ENCODE measurements at places on chromosomes 13 and 19.

DNA sequence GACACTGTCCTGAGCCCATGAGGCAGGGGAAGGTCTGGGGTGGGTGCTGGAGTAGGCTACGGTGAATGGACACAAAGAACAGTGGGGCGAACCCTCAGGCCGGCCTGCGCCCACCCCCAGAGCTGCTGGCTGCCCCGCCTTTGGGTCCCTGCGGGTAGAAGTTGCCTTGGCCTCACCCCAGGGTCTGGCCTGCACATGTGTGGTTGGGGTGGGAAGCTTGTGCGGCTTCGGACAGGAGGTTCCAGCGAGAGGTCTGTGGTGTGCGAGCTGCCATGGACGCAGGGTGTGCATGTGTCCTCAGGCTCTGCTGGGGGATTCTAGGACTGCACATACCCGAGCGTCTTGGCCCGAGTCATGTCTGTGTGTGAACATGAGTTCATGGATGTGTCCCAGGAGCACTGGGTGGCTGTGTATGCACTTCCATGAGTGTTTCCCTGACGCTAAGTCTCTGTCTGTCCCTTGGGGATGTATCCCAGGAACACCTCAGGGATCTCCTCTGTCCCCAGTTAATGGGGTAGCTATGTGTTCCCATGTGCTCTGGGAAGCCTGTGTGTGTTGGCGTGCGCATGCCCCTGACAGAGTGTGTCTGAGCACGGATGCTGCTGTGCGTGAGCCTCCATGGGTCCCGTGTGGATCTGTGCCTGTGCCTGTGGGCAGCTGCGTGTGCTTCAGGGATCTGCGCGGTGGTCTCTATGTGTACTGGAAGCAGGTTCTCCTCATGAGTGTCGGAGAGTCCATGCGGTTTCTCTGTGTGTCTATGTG lies 20.8 kb upstream of the POU2F2 start:
- no peak for DNase-seq

DNA sequence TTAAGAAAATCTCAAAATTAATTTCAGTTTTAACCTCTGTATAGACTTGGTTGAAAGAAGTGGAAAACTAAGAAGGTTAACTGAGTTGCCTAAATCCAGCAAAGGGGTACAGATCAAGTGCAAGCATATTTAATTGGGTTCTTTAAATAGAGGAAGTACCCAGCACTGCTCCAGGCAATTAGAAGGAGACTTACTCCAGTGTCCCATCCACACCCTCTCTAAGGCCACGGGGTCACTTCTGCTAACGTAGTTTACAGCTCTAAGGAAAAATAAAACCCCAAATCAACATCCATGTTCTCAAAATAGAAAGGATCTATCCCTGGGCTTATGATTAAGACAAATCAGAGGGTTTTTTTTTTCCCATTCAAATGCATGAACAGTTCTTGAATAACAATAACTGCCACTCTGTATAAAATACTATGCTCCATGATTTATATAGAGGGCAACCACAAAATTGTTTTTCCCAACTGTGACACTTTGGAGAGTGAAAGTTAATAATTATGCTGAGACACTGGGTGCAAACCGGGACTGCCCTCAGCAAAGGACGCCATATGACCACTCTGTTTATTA lies 4.6 kb downstream of the FRY start:
- peak; percentile 65 for DNase-seq

- no peak for DNase-seq
Observed at GRCh38 chr13:91058066-91058465, 289.4 kb upstream of the MIR17HG start.

- no peak for DNase-seq
Observed at GRCh38 chr19:51607077-51607476, 23.1 kb downstream of the SIGLEC5 start.

DNA sequence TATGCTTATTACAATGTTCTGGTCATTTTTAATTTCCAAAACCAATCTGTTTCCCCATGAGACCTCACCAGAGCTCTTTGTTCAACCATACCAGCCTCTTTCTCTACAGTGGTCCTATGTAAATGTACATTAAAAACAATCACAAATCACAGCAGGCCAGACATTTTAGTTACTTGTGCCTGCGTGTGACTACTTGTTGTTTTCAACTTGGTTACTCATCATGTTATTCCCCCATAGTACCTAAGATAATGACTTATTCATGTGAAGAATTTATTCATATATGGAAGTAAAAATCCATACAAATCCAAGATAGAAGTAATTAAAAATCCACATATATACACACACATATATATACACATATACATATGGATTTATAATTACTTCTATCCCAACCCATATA lies 379.6 kb downstream of the SLITRK6 start:
- DNase-seq: no peak

DNA sequence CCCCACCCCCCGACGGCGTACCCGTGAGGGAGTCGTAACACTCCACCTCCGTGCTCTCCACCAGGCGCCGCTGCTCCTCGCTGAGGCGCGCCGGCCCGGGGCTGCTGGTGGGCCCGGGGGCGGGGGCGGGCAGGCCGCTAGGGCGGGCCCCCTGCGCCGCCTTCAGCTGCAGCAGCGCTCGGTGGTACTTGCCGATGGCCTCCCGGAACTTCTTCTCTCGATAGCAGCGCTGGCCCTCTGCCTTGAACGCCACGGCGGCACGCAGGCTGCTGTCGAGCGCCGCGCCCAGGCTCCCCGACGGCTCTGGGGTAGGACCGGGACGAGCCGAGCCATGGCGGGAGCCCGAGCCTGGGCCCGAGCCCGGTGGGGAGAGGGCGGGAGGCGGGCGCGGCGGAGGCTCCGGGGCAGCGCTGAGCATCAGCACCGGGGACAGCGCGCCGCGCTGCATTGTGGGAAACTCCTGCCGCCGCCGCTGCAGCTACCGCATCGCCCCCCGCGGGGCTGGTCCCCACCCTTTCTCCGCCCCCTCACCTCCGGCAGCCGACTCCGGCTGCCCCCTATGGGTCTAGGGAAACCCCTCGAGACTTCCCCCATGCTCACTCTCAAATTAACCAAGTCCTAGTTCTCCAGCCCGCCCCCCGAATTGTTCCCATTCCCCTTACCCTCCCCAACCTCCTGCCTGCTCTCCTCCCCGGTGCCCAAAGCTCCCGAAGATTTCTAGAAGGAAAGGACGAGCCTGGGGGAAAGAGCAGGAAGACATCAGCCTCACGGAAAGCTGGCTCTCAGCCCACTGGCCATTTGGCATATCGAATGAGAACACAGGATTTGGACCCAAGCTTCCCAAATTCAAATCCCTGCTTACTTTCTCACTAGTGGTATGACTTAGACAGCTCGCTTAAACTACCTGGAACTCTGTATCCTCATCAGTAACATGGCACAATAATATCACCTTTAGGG lies at the start of gene TTC9B:
TSS of gene TTC9B (minus strand) at position 451 of the 957 bp plus-strand sequence. CDS start at position 448, 3 bp downstream.
- DNase-seq: peak; percentile 16

- no peak for DNase-seq
Observed at GRCh38 chr19:33464010-33464732, 57.4 kb downstream of the PEPD start.

- no peak for DNase-seq
Observed at GRCh38 chr13:48232420-48233045, 473 bp upstream of the ITM2B start.

DNA sequence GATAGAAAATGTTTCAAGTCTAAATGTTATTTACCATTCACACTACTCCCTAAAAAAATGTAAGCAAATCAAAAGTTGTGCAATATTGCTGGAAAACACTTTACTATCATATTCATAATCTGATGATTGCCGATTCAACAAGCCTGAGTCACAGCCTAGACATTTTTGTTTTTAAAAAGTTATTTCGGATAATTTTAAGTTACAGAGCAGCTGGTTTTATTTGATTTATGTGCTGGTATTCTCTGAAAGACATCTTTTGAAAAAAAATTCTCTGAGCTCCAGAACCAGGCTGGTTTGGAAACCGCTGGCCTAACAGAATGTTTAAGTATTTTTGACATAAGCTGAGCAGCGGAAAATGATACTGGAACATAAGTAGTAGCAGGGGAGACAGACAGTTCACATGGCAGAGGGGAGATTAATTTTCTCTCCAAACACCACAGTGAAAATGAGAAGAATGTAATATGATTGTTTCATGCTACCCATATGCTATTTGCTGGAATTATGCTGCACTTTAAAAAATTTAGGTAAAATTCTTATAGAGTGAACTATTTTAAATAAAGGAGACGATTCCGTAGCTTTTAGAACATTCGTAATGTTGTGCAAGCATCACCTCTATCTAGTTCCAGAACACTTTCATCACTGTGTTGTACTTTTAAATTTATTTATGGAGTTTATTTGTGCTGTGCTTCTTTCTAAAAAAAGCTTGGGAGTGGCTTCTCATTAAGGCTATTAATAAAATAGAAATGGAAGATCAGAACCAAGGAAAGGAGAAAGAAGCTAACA lies 36.1 kb downstream of the TBC1D4 start:
- no peak for DNase-seq

GRCh38 chr13:75220861-75221260 lies 261.1 kb downstream of the TBC1D4 start:
- DNase-seq: no peak

- no peak for DNase-seq
Observed at GRCh38 chr13:85586422-85586831, 212.8 kb downstream of the SLITRK6 start.

DNA sequence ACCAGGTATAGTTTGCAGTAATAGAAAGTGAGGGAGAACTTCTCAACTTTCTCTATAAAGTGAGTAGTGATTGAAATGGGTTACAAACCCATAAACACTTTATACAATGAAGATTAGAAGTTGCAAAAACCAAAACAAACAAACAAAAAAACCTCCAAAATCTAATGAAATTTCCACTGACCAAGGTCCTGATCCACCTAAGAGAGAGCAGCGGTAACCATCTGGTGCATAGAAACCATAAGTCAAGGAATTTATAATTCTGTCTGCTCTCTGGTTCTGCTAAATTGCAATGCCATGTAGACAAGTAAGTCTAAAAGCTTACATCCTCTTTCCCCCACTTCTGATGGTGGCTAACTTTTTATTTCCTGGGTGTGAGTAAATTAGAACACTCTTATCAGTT lies 463.4 kb downstream of the EFNB2 start:
- no peak for DNase-seq

- DNase-seq: no peak
Observed at GRCh38 chr19:46412650-46413261, 608 bp downstream of the CCDC8 start.

GRCh38 chr19:56690670-56691069 lies 19.1 kb upstream of the ZNF835 start:
- DNase-seq: no peak

DNA sequence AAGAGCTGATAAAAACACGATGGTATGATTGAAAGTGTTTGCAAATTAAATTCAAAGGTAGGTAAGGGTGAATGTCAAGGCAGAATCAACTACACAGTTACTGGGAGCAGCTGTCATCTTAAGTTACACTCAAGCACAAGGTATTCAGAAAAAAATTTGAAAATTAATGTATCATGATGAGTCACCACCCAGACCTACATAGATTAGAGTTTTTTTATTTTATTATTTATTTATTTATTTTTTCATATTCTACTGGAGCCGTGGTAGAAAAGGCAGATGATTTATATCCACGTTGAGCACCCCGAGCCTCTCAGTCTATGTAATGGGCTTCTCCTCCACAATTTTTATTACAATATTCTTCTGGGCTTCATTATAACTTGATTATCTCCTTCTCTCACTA lies 728.9 kb upstream of the ARGLU1 start:
- DNase-seq: no peak

GRCh38 chr19:2089001-2089711 lies 7.0 kb downstream of the MOB3A start:
- peak; percentile 30 for DNase-seq

DNA sequence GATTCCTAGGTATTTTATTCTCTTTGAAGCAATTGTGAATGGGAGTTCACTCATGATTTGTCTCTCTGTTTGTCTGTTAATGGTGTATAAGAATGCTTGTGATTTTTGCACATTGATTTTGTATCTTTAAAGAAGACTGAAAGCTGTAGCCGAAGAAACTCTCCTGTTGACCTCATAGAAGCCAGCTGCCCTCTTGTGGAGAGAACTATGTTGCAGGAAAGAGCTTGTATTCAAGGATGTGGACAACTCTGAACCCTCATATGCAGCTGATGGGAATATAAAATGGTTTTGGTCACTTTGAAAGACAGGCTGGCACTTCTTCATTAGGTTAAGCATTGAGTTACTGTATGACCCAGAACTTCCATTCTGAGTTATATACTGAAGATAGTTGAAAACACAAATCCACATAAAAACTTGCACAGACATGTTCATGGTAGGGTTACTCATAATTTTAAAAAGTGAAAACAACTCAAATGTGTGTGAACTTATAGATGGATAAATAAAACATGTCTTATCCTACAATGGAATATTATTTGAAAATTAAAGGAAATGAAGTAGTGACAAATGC lies 65.8 kb upstream of the SLITRK6 start:
- DNase-seq: no peak

GRCh38 chr13:30743319-30744055 lies 8.1 kb downstream of the ALOX5AP start:
- DNase-seq: peak; percentile 87

DNA sequence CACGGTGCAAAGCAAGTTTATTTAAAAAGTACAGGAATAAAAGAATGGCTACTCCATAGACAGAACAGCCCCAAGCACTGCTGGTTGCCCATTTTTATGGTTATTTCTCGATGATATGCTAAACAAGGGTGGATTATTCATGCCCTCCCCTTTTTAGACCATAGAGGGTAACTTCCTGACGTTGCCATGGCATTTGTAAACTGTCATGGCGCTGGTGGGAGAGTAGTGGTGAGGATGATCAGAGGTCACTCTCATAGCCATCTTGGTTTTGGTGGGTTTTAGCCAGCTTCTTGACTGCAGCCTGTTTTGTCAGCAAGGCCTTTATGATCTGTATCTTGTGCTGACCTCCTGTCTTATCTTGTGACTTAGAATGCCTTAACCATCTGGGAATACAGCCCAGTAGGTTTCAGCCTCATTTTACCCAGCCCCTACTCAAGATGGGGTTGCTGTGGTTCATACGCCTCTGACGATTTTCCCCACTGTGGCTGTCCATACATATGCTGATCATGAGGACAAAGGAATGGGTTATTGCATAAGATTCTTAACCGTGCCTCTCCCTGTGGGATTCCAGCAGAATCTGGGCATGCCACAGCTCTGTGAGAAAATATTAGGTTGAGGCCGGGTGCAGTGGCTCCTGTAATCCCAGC lies 36.9 kb upstream of the ZNF507 start:
- DNase-seq: no peak

- DNase-seq: peak; percentile 42
Observed at GRCh38 chr19:3607303-3608078, 816 bp upstream of the TBXA2R start.

DNA sequence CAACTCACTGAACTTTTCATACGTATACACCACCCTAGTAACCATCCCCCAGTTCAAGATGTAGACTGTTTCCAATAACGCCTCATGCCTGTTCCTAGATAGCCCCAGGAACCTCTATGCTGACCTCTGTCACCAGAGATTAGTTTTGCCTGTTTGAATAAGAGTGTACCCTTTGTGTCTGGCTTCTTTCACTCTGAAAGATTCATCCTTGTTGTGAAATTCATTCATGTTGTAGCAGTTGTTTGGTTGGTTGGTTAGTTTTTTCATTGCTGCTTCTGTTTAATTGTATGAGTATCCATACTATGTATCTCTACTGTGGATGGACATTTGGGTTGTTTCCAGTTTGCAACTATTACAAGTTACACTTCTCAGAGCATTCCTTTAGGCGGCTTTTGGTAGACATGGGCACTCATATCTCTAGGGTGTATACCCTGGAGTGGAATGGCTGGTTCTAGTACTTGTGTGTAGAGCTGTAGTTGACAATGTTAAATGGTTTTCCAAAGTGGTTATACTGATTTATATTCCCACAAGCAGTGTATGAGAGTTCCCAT lies 1.6 kb downstream of the RNASEH2B start:
- DNase-seq: no peak
